ENCODE measurements at places on chromosomes 1 and 21.

DNA sequence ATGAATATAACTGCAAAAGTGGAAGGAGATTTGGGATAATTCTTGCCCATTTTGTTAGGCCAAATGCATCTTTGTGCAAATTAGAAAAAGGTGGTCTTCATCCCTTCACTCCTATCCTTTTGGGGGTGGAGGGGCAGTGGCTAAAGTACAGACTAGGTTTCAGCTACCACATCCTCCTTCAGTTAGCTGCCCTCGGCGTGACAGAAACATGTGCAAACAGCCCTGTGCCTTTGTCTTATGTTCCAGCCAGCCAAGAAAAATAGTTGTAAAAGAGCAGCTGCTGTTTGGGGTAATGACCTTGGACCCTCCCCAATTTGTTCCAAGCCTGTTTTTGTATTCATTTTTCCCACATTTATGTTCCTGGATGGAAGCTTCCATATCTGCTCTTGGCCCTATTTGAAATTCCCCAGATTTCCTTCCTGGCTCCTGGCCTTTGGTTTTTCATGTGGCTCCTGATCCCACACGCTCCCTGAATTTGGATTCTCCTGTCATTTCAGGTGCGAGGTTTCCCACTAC is 8.3 kb upstream of the LGALS8 start:
- no peak for DNase-seq

GRCh38 chr1:155990005-155990739 is 11.8 kb upstream of the ARHGEF2 start:
- DNase-seq: no peak

GRCh38 chr1:156551869-156552268 is 20.5 kb downstream of the IQGAP3 start:
- DNase-seq: no peak

DNA sequence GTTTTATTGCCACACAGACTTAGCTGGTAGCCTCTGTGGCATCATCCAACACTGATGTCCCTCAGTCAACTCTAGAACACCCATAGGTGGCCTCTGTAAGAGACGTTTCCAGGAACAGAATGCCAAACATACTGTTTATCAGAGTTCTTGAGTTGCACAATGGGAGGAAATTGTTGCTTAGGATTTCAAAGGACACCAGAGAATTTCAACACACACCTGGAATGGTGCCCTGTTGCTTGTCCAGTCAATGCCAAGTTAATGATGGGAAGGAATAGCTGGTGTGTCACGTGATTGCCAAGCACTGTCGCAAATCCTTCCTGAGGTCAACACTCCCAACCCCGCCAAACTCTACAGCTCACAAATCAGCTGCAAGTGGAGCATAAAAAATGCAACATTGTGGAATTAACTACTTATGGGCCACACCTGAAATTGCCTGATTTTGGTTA is 28.6 kb upstream of the DUSP23 start:
- DNase-seq: no peak

DNA sequence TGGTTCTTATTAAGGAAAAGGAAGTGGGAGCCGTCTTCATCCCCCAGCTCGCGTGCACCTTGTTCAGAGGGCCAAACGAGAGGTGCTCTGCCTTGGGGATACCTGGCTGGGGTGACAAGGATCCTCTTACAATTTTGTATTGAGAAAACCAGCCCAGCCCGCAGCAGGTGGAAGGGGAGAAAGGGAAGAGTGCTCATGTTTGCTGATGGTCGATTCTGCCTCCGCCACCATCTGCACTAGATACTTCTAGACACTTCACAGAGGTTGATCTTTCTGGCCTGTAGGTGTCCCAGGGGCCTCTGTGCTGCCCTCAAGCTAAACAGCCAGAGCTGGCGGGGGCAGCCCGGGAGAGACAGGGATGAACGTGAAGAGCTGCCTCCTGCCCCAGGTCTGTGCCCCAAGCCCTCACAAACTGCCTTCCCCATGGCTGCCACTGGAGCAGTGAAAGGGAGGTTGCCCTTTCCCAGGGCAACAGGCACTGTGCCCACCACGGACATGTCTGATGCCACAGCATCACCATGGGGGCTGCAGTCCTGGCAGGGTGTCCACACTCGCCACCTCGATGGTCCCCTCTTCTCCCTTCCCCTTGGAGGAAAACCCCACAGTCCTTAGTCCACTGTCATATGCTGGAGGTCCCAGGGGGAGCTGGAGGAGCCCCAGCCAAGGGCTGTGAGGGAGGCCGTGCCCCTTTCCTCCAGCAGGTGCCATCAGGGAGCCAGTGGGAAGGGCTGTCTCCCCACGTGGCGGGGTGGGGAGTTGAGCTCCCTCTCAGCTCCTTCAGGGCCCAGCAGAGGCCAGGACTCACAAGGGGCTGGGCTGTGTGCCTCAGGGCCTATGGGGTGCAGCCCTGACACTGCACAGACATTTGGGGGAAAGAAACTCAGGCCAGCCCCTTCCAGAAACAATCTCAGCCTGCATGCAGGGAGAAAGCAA is 8.1 kb downstream of the ADPRS start:
- DNase-seq: peak; percentile 67

GRCh38 chr1:65881067-65881594 is 88.4 kb downstream of the PDE4B start:
- no peak for DNase-seq

GRCh38 chr1:204073837-204074273 is 940 bp downstream of the SOX13 start:
- DNase-seq: no peak

- DNase-seq: no peak
Observed at GRCh38 chr1:27887215-27888021, 15.1 kb downstream of the THEMIS2 start.

- no peak for DNase-seq
Observed at GRCh38 chr1:47561523-47562007, 123.7 kb downstream of the FOXD2 start.

DNA sequence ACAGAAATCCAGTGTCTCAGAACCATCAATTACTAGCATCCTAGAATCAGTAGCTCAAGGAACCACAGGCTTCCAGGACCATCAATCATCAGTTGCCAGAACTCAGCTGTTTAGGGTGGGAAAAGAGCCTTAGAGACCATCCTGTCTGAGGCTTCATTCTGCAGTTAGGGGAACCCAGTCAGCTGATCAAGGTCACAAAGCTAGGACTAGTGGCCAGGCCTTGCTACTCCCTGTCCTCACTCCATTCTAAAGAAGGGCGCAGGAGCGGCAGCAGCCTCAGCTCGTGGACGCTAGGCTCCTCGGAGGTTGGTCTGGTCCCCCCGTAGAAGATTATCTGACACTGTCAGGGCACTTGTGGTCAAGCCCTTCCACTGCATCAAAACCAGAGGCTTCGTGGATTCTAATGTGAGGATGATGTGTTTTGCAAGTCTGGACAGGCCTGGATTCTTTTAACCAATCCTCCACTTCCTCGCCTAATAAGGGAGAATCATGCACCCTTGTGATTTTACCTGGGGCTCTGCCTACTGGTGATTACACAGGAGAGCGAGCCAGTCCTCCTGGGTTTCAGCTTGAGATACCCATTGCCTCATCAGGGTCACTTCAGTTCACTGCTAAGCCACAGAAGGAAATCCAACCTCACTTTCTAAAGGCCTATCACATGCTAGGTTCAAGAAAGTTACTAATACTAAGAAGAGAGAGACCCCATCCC is 41.7 kb upstream of the IFFO2 start:
- no peak for DNase-seq

DNA sequence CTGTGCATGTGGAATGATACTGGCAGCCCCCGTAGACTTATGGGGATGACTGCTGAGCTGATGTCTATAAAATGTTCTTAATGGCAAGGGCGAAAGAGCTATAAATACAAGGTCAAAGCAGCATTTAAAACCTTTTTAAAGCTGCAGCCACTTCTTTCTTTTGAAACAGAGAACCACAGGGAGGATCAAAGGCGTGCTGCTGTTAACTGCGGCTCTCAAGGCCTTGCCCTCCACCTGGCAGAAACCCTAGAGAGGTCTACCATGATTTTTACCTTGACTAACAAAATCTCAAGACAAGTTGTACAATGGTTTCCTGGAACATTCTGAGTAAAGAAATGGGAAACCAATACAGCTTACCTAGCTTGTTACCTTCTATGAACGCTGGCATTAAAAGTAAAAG is 89.7 kb downstream of the SLC45A1 start:
- DNase-seq: no peak

DNA sequence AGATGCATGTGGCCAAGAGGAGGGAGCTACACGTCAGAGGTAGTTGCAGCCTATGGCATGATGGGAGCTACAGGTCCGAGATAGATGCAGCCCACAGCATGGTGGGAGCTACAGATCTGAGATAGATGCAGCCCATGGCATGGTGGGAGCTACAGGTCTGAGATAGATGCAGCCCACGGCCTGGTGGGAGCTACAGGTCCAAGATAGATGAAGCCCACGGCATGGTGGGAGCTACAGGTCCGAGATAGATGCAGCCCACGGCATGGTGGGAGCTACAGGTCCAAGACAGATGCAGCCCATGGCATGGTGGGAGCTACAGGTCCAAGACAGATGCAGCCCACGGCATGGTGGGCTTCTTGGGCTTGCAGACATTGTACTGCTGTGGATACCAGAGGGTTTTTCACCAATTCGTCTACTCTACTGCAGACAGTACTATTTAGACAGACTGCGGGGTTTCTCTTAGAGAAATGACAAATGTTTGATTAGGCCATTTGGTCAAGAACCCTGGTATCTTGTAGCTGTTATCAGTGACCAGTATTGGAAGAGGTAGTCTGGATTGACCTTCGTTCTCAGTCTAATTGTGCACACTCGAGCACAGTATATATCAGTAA is 127.4 kb downstream of the DHRS3 start:
- DNase-seq: no peak

GRCh38 chr1:29903548-29904166 is 667.3 kb downstream of the PTPRU start:
- DNase-seq: no peak

DNA sequence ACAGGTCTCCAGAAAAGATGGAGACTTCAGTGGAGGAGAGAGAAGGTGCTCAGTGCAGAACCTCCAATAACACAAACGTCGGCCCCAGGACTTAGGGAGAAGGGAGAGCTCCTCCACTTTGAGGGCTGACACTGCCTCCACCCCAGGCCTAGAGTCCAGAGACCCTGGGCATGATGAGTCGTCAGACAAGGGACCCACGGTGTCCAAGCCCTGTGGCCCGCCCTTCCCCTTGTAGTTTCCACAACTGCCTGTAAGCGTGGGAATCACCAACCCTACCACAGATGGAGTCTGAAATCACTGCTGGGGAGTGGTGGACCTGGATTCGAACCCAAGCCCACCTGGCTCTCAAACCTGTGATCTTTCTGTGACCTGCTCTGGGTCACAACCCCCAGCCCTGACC is 281.1 kb downstream of the NPHP4 start:
- DNase-seq: no peak

DNA sequence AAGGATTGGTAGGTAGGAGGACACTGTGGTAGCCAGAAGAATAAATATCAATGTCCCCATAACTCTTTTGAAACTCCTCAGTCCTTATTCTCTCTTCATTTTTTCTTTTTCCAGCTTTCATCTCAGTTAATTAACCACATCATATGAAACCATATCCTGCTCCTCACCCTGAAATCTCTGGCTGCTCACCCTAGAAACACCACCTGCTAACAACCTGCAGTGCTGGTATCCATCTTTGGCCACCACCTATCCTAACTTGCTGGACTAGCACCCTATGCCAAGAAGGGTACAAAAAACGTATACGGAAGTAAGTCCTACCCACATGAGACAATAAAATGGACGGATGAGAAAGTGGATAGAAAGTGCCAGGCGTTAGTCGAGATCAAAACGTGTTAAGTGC is 13.7 kb upstream of the DPYD start:
- DNase-seq: no peak

DNA sequence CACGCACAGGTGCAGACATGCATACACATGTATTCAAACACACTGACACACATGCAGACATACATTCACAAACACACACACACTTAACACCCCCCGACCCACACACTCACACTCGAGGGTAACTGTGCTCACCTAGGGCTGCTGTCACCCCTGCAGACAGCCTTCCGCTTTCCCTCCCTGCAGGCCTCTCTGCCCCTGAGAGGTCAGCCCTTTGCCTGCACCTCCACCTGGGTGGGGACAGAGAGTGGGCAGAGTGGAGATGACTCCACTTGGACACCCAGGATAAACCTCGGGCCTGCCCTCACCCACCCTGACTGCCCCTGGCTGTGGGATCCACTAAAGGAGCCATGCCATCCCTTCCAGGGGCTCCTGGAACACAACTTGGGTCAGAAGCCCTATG is 264.3 kb downstream of the PTPRU start:
- no peak for DNase-seq

- peak; percentile 11 for DNase-seq
Observed at GRCh38 chr1:54464031-54464476, 57.9 kb upstream of the SSBP3 start.

DNA sequence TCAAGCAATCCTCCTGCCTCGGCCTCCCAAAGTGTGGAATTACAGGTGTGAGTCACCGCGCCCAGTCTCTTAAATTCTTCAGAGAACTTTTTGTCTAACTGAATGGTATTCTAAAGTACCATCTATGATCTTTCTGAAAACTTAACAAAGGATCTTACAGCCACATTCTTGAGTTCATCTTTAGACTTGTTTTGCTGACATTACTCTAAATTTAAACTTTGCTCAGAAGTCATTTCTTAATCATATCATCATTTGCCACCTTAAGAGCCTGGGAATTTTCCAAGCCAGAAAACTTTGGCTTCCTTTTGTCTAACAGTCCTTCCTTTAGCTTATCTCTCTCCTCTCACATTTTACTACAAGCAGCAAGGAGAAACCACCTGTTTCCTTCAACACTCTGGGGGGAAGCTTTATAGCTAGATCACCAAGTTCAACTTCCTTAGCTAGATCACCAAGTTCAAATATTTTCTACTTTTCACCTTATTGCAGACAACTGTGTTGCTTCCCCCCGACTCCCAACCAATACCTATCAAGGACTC is 5.4 kb upstream of the ZBTB8A start:
- no peak for DNase-seq

DNA sequence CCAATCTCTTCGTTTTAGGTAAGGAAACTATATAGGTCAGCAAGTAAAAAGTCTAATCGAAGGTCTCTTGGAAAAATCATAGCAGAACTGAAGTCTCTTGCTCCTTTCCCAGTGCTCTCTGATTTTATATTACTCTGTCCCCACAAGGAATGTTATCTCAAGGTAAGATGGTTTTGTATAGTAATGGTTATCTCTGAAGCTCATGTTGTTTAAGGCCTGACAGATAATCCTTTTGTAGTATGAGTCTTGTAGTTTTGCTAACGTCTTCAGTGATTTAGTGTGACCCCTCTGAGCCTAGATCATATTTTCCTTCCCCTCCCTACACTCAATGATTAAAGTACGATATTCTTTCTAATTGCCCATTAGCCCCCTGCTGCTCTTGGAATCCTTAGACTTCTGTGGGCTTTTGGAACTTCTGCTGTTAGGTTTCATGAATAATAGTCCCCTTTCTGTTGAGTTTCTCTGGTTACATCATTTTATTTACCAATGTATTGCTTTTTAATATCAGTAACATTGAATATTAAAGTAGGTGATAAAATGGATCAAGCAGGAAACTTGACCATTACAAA is 52.1 kb downstream of the CNST start:
- no peak for DNase-seq

DNA sequence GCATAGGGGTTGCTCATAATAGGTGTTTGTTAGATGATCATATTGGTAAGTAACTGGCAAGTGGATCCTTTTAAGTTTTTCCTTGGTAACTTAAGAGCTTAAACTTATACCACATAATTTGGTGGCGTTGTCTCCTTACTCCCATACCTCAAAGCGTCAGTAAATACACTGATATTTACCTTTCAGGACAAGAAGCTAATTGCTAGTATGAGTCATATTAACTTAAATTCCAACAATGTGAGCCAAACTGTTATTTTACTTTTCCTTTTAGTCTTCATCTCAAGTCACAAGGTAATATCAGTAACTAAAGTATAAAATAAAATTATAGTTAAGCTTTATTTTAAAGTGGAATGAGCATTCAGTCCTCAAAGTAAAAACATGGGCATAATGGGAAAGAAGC is 9.0 kb upstream of the SH3GLB1 start:
- DNase-seq: no peak
